ENCODE measurements at places on chromosomes 5 and 9.

GRCh38 chr9:97604901-97605645, 28.1 kb downstream of the TSTD2 start:
- no peak for DNase-seq

DNA sequence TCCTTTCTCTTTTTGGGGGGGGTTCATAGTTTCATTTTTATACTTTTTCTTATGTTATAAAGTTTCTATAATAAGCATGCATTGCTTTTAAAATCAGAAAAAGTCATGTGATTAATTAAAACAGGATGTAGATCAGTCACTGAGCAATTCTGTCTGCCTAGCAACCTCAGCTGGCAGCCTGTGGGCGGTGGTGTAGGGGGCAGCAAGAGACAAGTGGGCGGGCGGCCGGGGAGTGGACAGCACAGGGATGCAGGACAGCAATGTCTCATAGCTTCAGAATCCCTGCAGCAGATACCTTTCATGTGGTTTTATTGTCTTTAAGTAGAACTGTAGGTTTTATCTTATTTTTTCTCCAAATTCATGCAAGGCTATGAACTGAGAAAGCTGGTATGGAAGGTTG, 101.9 kb upstream of the S1PR3 start:
- no peak for DNase-seq

- DNase-seq: no peak
These were observed 73.9 kb upstream of the UNC5A start for GRCh38 chr5:176736301-176736930.

DNA sequence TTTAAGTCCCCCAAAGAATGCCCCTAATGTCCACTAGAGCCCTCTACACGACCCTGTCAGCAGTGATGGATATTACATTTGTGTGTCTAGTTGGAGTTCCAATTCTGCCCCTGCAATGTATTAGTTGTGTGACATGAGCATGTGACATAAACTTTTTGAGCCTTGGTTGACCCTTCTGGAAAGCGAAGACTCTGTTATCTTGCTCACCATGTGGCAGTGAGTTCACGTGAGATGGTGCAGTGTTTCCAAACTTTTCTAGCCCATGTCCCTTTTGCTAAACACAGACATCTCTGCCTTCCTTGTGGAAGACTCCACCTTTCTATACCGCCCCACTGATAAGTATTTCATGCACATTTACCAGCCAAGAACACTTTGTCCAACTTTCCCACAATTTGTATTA, 87.0 kb upstream of the BOD1 start:
- DNase-seq: no peak

GRCh38 chr9:121836366-121836885, 185.0 kb downstream of the DAB2IP start:
- DNase-seq: no peak

- DNase-seq: peak; percentile 16
These were observed 162.7 kb downstream of the ZNF608 start for GRCh38 chr5:124583469-124584350.

- no peak for DNase-seq
These were observed 42.6 kb downstream of the NACC2 start for GRCh38 chr9:136052472-136052880.

- DNase-seq: no peak
These were observed 41.8 kb upstream of the NEK6 start for GRCh38 chr9:124215956-124216355.

DNA sequence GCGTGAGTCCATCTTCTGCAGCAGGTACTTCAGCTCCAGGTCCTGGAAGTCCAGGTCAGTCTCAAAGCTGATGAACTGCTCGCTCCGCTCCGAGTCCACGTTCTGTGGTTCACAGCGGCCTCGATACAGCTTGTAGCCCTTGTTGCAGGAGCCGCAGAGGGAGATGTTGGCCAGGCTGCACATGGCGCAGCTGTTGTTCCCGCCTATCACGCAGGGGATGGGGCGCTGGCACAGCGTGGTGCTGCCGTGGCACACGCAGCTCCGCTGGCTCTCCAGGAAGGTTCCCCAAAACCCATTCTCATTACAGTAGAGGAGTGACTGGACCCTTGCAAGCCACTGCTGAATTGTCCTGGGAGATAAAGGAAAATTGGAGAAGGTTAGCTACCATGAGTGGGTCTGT, 201.4 kb downstream of the BRINP1 start:
- DNase-seq: no peak

- peak; percentile 39 for DNase-seq
These were observed 437.9 kb downstream of the RAB3C start for GRCh38 chr5:59020611-59021285.

GRCh38 chr9:70641631-70642030, 227.2 kb upstream of the KLF9 start:
- DNase-seq: no peak

DNA sequence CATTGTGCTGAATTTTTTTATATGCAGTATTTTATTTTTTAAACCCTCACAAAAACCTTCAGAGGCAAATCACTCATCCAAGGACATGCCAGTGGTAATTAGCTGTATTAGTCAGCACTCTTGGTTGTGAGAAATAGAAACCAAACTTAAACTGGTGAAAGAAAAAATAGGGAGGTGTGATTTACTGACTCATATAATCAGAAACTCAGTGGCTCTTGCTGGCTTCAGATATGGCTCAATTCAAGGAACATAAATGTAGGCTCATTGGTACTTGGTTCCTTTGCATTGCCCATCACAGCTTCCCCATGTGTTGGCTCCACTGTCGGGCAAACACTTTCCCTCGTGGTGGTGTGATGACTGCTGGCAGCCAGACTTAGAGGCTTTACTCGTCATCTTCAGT, 497.2 kb downstream of the MAT2B start:
- no peak for DNase-seq

DNA sequence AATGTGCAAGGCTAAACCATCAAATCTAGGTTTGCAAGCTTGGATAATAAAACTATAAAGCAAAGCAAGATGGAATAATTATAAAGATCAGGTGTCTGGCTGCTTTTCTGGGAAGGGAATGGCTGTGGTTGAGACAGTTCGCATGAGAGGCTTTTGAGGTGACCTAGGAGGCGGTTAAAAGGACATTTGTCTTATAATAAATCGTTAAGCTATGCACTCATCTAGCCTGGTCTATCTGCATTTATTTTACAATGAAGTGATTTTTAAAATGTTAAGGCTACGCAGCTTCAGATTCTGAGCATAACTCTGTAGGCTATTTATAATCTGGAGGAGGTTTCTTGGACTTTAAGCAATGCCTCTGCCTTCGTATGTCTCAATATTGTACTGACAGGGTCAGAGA, 29.4 kb upstream of the MAN2A1 start:
- DNase-seq: no peak

DNA sequence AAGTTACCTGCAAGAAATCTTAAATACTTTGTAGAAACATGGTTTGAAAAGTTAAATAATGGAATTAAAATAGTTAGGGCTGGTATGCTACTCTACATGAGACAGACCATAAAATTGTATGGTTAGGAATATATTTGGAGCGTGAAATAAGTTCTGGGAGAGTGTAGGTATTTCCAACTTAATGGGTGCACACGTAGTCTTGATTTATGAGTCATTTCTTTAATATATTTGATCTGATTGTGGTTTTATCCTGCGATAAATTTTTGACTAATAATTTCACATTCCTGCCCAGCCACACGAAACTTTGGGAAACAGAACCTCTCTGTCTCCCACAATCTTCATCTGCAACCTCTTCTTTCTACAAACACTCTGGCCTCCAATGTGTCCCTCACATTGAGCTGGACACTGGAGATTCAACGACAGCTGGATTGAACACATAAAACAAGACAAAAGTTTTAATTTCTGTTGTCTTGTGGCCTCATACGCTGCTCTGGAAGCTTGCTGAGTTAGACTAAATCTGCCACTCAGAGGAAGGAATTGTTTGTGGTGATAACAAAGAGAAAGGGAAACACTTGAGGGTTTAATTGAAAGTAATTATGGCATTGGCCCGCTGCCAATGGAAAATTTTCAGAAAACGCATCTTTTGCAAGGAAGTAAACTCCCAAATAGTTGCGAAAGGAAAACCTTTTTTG, 201.8 kb upstream of the ZNF608 start:
- no peak for DNase-seq

GRCh38 chr9:130699047-130699446, 5.5 kb downstream of the EXOSC2 start:
- DNase-seq: no peak

DNA sequence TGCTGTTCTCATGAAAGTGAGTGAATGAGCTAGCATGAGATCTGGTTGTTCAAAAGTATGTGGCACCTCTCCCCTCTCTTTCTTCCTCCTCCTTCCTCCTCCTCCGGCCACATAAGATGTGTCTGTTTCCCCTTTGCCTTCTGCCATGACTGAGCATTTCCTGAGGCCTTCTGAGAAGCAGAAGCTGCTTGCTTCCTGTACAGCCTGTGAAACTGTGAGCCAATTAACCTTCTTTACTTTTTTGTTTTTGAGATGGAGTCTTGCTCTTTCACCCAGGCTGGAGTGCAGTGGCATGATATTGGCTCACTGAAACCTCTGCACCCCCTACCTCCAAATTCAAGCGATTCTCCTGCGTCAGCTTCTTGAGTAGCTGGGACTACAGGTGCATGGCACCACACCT, 6.1 kb downstream of the S100Z start:
- DNase-seq: peak; percentile 20

- DNase-seq: no peak
These were observed 103.8 kb downstream of the MAP1B start for GRCh38 chr5:72210888-72211678.

DNA sequence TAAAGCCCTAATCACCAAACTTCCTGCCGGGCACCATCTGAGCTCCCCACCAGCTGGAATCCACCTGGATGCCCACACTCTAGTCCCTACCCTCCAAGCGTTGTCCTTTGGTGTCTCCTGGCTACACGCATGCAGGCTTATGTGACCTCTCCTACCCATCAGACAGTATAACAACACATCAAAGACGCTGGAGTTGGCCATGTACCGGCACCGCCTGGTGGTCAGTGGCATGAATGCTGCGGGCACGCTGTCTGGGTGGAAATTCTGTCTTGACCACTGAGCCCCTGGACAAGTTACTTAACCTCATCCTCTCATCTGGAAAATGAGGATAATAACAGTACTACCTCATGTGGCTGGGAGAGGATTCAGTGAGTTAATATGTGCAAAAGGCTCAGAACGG, 23.4 kb upstream of the CORO2A start:
- DNase-seq: no peak

GRCh38 chr5:52544738-52545137, 243.0 kb upstream of the ITGA1 start:
- no peak for DNase-seq

DNA sequence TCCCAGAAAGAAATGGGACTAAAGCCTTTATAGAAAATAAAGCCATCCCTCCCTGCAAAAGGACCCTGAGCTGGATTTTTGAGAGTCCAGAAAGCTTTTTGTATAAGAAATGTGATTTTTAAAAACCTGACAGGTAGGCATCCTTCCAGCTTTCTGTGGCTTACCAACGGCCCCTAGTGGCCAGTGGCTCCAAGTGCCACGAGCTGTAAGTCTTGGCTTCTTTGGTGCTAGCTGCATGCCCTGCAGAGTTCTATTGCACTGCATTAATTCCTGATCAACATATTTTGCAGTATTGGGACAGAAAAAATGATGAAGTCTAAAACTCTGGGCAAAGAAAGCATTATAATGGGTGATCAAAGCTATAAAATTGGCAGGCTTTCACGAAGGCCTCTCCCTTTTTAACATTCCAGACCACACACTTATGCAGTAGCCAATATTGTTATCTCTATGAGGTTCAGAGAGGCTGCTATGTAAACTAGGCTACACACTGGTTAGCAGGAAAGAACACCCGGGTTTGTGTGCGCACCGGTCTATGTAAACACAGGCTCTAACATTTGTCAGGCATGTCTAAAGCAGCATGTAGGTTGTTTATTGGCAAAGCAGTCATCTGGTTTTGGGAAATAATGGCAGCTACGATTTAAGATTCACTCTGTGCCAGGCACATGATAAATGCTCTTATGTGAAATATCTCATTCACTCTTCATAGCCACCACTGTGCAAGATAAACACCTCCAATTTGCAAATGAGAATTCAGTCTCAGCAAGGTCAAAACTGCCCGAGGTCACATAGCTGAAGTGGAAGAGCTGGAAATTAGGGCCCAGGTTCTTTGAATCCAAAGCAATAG, 55.2 kb downstream of the NMUR2 start:
- DNase-seq: peak; percentile 20

- DNase-seq: peak; percentile 24
These were observed 8.4 kb upstream of the PHYHD1 start for GRCh38 chr9:128912270-128912853.

DNA sequence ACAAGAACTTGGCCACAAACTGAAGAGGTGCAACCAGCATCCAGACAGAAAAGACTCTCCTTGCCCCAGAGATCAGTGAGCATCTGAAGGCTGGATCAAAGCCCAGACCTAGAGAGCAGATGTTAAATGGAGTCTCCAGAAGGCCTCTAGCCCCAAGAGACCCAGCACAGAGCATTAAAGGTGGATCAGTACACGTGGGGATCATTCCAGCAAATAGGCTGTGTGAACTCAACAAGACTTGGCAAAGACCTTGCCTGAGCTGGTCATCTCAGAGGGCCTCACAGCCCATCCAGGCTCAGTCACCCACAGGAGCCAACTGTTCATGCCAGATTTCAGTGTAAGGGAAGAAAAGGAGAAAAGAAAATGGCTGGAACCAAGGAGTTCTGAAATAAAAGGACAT, 214.0 kb downstream of the ENC1 start:
- no peak for DNase-seq

GRCh38 chr5:6048746-6049145, 329.6 kb downstream of the MED10 start:
- no peak for DNase-seq

GRCh38 chr9:13160051-13160450, 119.4 kb downstream of the MPDZ start:
- DNase-seq: no peak

GRCh38 chr5:57243286-57244137, 69.7 kb downstream of the GPBP1 start:
- DNase-seq: no peak

GRCh38 chr5:116157902-116158301, 73.1 kb downstream of the COMMD10 start:
- no peak for DNase-seq

DNA sequence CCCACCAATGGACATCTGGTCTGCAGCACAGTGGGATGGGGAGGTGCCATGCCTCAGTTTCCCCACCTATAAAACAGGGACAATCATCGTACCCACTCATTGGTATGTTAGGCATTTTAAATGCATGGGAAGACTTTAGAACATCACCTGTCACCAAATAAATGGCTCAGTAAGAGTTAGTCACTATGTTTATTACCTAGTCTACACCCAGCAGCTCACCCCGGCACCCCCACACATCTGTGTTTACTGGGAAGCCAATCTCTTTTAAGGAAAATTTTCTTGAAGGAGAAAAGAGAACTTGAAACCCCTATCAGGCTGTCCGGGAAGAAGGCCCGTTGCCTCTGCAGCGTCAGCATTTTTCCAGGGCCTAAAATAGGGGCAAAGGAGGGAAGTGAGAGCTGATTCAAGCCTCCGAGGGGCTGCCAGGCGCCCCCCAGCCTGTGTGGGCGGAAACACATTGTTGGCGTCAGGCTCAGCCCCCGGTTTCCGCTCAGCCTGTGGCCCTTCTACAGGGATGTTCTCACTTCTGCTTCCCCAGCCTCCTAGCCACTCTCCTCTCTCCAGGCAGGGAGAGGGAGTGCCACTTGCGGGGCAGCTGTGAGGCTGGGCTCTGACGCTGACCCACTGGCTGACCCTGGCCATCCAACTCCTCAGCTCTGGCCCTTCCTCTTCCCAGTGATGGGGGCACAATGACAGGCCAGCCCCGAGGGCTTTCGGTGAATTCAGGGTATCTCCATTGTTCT, 4.6 kb downstream of the CSF1R start:
- no peak for DNase-seq

All from stimulated activated CD4-positive, alpha-beta T cell treated with anti-CD3 and anti-CD28 coated beads, Interleukin-4, amount 100 ng/mL, for 24 hours (primary cell).